ENCODE measurements at places on chromosomes 5 and 9.

GRCh38 chr9:14723301-14723700 is 768 bp upstream of the CER1 start:
- no peak for DNase-seq

GRCh38 chr5:149129181-149129580 is 12.1 kb upstream of the ABLIM3 start:
- no peak for DNase-seq

DNA sequence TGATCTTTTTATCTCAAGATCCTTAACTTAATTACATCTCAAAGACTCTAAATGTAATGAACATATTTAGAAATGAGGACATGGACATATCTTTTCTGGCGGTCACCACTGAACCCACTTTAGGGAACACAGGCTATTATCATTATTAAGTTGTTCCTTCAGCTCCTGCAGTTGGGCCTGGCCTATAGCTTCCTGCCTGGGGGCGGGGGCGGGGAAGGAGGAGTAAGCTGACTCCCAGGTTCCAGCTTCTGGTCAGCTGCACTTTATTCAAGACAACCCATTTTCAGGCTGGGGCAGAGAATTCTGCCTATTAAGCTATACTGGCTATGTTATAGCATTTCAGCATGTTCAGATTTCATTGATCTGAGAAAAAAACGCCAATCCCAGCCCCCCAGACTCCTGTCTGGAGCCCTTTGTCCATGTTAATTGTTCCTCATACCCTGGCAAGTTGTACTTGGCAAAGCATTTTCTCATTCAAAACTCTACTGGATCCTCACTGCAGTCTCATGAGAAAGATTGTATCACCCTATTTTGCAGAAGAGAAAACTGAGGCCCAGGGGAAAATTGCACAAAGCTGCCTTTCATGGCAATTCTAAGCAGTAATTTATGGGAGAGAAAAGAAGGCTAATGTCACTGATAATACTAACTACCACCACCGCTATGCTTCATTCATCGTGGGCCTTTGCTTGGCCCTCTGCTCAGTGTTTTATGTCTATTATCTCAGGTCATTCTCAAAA is 25.1 kb downstream of the COL15A1 start:
- DNase-seq, result no peak

GRCh38 chr5:42429694-42430093 is 6.5 kb downstream of the GHR start:
- no peak for DNase-seq

- no peak for DNase-seq
Observed at GRCh38 chr5:179994583-179995323, 76.8 kb downstream of the RNF130 start.

DNA sequence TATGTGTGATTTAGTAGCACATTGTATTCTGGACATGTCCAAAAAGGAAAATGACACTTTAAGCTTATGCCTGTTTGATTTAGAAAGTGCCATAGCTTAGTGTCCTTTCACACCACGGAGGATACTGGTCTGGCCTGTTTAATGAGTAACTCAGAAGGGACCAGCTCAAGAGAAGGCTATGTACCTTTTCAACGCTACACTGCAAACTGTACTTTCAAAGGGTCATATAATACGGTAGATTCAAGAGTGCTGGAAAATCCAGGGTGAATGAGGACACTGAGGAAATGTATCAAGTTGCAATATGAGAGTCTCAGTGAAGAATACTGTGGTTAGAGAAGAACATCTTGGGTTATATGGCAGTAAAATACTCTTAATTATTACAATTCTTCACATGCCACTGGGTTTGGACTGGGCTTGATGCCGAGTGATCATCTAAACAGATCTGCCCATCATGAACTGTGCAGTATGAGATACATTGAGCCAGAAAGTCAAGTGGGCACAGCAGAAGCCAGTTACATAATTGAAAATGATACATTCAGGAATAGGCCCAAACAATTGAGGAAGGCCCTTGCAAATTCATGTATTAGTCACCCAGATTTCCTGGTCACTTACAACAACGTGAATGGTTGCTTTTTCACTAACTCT is 1211.5 kb upstream of the CDH9 start:
- DNase-seq, result no peak
